Body of pancreas (tissue), 4 donors: ENCODE measurements at places on chromosomes 3 and 15. TPM values are rescaled to one million over a fixed set of nuclear protein-coding genes. Genes with fewer than 3 reads are reported as not detected.

CSTA gene
- not detected for total RNA-seq

DNA sequence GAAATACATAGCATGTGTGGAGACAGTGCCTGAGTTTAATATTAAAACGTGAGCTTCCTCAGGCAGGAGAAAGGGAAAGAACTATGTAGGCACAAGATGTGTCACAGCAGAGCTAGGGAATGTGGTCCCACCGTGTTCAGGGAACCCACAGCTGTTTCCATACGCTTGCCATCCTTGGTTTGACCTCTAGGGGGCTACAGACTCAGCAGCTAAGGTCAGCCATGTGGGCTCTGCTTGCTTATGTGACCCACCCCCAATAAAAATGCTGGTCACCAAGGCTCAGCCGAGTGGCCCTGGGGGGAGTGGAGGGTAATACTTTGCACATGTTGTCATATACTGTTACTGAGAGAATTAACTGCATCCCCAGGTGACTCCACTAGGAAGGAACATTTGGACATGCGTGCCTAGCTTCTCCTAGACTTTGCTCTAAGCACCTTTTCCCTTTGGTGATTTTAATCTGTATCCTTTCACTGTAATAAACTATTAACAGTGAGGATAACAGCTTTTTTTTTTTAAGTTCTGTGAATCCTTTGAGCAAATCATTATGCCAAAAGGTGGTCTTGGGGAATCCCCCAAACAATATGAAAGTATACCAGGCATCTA is 3.3 kb downstream of the TUBGCP5 start:
- DNase-seq = peak; percentile 68

- DNase-seq = no peak
Measured at GRCh38 chr3:28290863-28291300, 49.5 kb downstream of the CMC1 start.

GRCh38 chr3:57544181-57545125 is at the start of gene DNAH12:
Gene DNAH12, minus strand, starts transcription at chr3:57544344. Its CDS starts 1,474 bp downstream, at chr3:57542870.
- DNase-seq = peak; percentile 86

- DNase-seq = peak; percentile 97
Measured at GRCh38 chr3:183884427-183885296, at the start of gene PARL. Gene PARL, minus strand, starts transcription at chr3:183884880. Its CDS starts 34 bp downstream, at chr3:183884846.

- peak; percentile 71 for DNase-seq
Measured at GRCh38 chr3:73614419-73614818, 10.3 kb downstream of the PDZRN3 start.

DNA sequence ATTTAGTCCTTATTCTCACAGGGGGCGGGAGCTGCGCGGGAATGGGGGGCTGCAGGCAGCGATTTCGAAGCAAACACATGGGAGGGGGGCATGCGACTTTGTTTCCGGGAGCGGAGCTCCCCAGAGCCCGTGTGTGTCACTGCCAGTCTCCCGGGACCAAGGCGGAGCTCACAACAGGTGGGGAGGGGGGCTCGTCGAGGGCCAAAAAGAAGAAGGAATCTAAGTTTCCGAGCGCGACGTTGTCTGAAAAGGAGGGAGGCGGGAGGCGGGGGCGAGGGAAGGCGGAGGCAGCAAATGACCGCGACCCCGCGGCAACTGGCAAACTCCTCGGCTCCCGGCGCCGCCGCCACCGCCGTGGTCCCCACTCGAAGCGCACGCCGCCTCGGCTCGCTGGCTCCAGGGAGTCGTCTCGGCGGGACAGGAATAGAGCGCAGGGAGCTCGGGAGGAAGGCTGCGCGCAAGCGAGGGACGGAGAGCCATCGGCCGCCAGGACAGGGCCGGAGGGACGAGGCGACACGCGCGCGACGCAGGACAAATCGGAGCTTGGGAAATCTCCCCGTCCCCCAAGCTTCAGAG is 1.4 kb downstream of the FOXP1 start:
- DNase-seq = peak; percentile 62

DNA sequence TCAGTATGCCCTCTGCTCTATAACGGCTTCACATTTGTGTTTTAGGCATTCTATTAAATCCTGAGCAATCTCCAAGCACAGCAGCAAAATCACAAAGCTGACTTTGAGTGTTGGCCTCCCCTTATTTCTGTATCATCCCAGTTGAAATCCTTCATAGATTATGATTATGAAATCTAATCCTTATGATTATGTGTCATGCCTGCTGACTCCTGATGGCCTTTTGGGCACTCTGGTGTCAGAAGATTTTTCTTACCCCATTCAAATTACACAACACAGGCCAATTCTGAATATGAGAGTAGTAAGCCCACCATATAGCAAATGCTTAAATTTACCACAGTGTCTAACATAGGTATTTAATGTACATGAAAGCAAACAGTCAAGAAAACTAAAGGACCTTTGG is 34.3 kb downstream of the CDV3 start:
- no peak for DNase-seq

ADPRH gene
- total RNA-seq = 3.0 TPM

SLC6A1 gene
- 0.66 TPM for total RNA-seq

DNA sequence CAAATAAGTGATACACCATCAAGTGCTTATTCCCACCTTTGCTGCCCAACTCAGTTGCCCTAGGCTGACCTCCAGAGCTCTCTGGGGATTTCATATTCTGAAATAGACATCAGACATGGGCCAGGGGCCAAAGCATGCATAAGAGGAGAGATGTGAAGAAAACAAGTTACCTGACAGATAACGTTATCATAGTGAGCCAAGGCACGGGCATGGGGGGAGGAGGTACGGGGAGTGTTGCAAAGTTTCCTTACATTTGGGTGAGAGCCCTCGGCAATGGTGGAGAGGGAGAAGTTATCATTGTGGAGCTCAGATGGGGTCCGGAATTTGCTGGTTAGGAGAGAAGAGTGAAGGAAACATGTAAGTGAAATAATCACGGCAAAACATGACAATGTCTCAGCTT is 9.8 kb downstream of the CSPG5 start:
- DNase-seq = no peak

PSTPIP1 gene
- 3.6 TPM for total RNA-seq

DNA sequence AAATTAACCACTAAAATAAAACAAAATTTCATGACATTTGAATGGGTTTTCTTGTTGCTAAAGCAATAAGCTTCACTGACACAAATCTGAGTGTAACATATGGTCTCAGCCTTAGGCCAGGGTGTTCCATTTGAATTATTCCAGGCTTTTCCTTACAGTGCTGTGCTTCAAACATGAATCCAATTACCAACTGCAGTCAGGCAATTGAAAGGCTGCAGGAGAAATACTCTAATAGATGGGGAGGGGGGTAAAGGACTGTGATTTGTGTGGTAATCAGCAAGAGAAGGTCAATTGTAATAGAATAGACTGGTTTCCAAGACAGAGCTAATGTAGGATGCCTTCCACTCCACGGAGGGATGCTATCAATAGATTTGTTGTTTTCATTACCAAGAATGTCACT is 466.7 kb downstream of the C3orf38 start:
- DNase-seq = no peak

DNA sequence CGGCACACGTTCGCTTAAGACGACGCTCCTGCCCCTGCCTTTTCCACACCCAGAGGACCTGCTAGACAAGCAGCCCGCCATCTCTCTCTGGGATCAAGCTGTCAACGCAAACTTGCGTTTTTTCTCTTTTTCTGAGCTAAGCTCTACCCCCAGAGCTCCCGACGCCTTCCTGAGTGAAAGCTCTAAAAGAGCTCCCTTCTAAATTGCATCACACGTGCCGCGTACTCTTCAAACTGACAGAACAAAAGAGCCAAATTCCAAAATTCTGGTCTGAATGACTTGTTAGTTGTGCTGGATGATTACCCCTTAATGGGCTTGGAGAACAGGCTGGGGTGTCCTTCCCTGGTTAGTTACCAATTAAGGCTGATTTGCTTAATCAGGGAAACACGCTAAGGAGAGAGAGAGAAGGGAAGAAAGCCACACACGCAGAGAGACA is 81.2 kb downstream of the MDFIC2 start:
- DNase-seq = no peak
